ENCODE measurements at places on chromosomes 2 and 18. TPM values are rescaled to one million over a fixed set of nuclear protein-coding genes. Genes with fewer than 3 reads are reported as not detected.

GRCh38 chr2:75603477-75603876 is 42.7 kb upstream of the EVA1A start:
- DNase-seq, result no peak

FEV gene
- polyA plus RNA-seq, result not detected

DNA sequence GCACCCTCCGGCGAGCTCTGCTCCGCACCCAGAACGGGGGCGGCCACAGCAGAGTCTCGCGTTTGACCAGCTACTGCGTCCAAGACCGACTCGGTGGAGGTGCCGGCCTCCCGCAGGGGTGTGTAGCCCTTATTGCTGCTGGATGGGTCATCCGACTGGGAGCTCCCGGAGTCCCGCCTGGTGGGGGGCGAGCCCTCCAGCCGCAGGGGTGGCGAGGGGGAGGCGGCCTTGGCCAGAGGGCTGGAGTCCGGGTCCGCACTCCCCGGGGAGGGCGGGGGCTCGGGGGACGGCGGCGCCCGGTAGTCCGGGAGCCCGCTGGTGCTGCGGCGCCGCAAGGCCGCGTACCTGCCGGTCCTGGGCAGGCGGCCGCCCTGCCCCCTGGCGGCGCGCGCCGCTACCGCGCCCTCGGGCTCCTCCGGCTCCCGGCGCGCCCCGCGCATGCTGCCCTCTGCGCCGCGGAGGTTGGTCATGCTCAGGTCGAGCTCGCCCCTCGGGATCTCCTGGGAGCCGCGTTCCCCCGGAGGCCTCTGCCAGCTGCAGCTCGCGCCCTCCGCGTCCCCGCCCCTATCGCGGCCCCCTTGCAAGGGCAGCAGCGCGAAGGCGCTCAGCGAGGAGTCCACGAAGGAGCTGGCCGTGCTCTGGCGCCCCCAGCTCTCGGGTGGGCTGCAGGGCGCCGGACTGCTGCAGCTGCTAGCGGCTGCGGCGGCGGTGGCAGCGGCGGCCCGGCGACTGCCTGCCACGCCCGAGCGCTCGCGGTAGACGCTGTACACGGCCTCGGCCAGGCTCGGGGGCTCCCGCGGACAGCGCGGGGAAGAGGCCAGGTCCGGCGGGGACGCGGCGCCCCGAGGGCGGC is 4.8 kb downstream of the TMEM200C start:
- peak; percentile 51 for DNase-seq

- no peak for DNase-seq
These were observed 3.8 kb upstream of the EGR4 start for GRCh38 chr2:73297151-73297559.

DNA sequence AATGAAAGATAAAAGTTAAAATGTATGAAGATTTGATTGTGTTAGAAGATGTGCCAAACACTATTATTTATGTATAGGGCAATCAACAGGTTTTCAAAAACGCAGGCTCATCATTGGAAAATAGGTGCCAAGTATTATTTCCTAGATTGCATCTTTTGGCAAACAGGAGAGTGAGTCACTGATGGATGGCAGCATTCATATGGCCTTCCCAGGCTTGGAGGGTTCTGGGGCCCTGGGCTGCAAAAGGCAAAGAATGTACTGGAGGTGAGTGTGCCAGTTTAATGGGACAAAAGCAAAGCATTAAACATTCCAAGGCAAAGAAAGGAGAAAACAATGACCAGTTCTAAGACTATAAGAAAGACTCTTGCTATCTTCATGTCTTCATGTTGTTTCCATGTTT is 379.4 kb downstream of the RIT2 start:
- no peak for DNase-seq
